ENCODE measurements at places on chromosomes 6 and 20.
A peak's percentile ranks its signal among the peaks of the same experiment; 100 is the strongest.

DNA sequence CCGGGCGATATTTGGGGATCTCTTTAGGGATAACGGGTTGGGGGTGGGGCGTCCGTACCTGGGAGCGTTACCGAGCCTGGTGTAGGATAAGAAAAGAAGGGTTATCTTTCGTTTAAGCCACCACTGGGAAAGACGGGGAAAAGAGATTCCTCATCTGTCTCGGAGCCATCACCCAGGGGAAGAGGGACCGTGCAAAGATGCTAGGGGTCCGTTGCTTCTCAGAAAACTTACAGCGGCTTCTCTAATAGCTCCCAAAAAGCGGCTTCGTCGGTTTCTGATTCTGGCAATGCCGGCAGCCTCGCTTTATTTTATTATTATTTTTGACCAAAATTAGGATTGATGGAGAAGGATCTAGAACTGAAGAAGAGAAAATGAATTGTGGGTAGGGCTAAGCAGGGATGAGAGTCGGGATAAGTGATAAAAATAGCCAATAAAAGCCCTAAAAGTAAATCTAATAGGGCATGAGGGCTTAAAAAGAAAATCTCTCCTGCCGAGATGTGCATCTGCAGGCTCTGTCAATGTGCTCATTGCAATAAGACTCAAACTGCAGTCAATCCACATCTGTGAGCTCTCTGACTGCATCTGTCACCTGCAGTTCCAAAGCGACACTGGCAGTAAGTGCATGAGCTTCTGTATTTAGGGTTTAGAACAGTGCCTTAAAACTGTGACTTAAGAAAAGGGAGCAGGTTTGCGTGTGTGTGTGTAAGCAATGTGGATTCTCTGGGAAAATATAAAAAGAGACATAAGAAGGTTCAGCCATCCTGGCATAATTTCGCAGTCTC lies 801 bp downstream of the TBPL1 start:
- no peak for DNase-seq

- DNase-seq, result no peak
Measured at GRCh38 chr6:56984884-56985283, 30.0 kb downstream of the BEND6 start.

- DNase-seq, result no peak
Measured at GRCh38 chr20:62965363-62965771, 12.9 kb downstream of the SLC17A9 start.

DNA sequence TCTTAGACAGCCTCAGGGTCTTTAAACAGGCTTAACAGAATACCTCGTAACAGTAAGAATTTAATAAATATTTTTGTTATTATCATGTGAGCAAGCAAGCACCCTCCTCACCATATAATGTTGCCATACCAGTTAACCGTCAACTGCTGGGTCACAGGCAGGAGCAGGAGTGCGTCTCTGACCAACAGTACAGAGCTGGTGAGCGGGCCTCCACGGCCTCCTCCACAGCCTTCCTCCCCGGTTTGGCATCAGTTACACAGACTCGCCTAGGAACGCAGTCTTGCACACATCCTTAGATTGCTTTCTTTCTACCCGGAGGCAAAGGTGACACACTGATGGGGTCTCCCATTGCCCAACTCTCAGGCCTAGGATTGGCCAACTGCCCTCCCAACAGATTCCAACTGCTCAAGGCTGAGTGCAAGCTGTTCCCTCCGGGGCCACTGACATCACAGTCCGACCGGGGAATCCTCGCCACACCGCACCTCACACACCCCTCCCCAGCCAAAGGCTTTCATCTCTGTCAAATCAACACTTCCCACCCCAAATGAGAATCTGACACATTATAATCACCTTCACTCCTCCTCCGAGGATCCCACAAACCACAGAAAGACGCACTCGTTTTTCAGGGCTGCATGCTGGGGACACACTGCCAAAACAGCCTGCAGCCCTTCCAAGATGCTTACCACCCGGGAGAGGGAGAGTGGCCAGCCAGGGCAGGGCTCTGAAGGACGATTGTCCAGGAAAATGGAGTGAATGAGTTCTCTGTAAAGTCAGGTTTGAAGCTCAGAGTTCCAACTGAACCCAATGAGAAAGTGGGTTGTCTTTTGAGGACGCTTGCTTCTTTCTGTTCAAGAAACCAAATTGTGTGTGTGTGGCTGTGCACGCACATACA lies 63.2 kb downstream of the PDE10A start:
- DNase-seq, result no peak

DNA sequence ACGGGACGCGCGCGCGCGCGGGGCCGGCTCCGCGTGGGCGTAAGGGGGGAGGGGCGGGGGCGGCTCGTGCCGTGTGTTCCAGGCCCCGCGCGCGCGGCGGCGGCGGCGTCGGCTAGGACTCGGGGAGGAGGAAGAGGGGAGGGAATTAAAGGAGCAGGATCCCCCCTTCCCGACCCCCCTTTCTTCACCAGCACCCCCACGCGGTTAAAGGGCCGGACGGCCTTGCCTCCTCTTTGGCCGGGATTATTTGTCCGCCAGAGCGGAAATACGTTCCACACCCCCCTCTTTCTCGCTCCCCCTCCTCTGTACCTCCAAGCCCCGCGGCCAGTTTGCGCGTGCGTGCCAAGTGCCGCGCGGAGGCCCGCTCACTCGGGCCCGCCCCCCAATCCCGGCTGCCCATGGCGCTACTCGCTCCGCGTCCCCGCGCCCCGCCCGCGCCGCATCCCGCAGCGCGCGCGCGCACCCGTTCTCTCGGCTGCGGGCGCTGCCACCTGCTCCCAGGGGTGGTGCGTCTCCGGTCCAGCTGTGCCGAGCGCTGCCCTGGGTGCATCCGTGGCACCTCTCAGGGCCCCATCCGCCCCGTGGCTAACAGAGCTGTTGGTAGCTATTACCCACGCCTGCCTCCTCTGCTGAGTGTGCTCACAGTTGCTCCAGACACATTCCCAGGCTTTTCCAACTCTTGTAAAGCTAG lies at the start of gene ZBTB12:
TSS of gene ZBTB12 (minus strand) at position 134 of the 691 bp plus-strand sequence. CDS start 781 bp downstream, outside the sequence.
- DNase-seq, result peak; percentile 52

DNA sequence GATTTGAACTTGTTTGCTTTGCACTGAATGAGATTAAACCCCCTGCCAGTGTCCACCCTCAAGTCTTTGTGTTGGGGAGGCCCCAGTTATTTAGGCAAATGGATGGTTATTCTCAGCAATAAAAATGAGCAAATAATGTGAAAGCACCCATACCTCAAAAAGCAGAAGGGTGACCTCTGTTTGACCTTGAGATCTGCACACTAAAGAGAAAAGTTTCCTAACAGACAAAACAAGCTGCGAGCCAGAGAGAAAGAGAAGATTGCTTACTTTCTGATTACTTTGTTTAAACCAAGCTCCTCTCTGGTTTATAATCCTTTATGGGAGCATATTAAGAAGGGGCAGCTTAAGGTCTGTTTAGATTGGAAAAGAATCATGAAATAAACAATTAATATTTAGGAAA lies 30.4 kb upstream of the TRERF1 start:
- no peak for DNase-seq
